ENCODE measurements at places on chromosomes 13 and 19. TPM values are rescaled to one million over a fixed set of nuclear protein-coding genes. Genes with fewer than 3 reads are reported as not detected.

The PNMA8B gene
- 3.0 TPM for total RNA-seq

The MRPL34 gene
- 17.3 TPM for total RNA-seq

The DKKL1 gene
- 0.16 TPM for total RNA-seq

The WASF3 gene
- 11.2 TPM for total RNA-seq

The URI1 gene
- total RNA-seq: 60.7 TPM

The TGFBR3L gene
- 1.7 TPM for total RNA-seq

The C1QTNF9 gene
- 0.09 TPM for total RNA-seq

The KRTDAP gene
- total RNA-seq: not detected

The MIA gene
- 0.26 TPM for total RNA-seq

The KASH5 gene
- not detected for total RNA-seq

The ZNF835 gene
- not detected for total RNA-seq

The NAPSA gene
- 0.16 TPM for total RNA-seq

The CD209 gene
- total RNA-seq: not detected

The SOX21 gene
- not detected for total RNA-seq

The TEX101 gene
- total RNA-seq: not detected

The AMER2 gene
- total RNA-seq: under 0.01 TPM

The IZUMO4 gene
- 1.9 TPM for total RNA-seq

The GRIN3B gene
- 0.32 TPM for total RNA-seq

The ZNF665 gene
- 5.4 TPM for total RNA-seq

The TEX26 gene
- total RNA-seq: not detected

The SYNE4 gene
- not detected for total RNA-seq

The IL12RB1 gene
- total RNA-seq: 0.32 TPM

The U2AF1L4 gene
- 10.7 TPM for total RNA-seq

The FPR3 gene
- total RNA-seq: not detected

The FUT2 gene
- not detected for total RNA-seq

The IRF3 gene
- 59.9 TPM for total RNA-seq

The KIR3DL2 gene
- not detected for total RNA-seq

The PDE4A gene
- total RNA-seq: 2.4 TPM

The SHISA7 gene
- not detected for total RNA-seq

The ACER1 gene
- 0.09 TPM for total RNA-seq

The SIAH3 gene
- total RNA-seq: not detected

The PTPRH gene
- 4.1 TPM for total RNA-seq

The CYP4F8 gene
- under 0.01 TPM for total RNA-seq

The CAMSAP3 gene
- not detected for total RNA-seq

The LGALS7 gene
- total RNA-seq: not detected

The RNF225 gene
- 0.17 TPM for total RNA-seq

The PRODH2 gene
- not detected for total RNA-seq

The ETV2 gene
- total RNA-seq: 0.17 TPM

The FBXO27 gene
- 1.9 TPM for total RNA-seq

The HCN2 gene
- total RNA-seq: 1.5 TPM

The LRRC63 gene
- total RNA-seq: under 0.01 TPM

The LILRA1 gene
- total RNA-seq: not detected

The UHRF1 gene
- 9.4 TPM for total RNA-seq

The CPAMD8 gene
- total RNA-seq: 0.69 TPM

The ANKRD24 gene
- 4.4 TPM for total RNA-seq

The OLFM4 gene
- total RNA-seq: not detected

The ELSPBP1 gene
- total RNA-seq: not detected

The REEP6 gene
- total RNA-seq: 2.9 TPM

The CGB3 gene
- total RNA-seq: not detected

The IL11 gene
- total RNA-seq: 0.94 TPM

The CYSLTR2 gene
- not detected for total RNA-seq

The CGB5 gene
- total RNA-seq: not detected

The CDK8 gene
- total RNA-seq: 16.1 TPM

The PRTN3 gene
- total RNA-seq: not detected

The PRR19 gene
- total RNA-seq: 0.09 TPM

The TRPC4 gene
- total RNA-seq: 0.09 TPM

The MISP3 gene
- total RNA-seq: 0.34 TPM

The LRRC8E gene
- 4.2 TPM for total RNA-seq

The PLK5 gene
- not detected for total RNA-seq

Measured in bronchial smooth muscle cell (primary cell).